ENCODE measurements at places on chromosomes 7 and 10.
A peak's percentile ranks its signal among the peaks of the same experiment; 100 is the strongest.

GRCh38 chr10:112045938-112046337, 137.6 kb downstream of the GPAM start:
- no peak for DNase-seq

GRCh38 chr7:78095549-78095948, 297.0 kb downstream of the PHTF2 start:
- DNase-seq, result no peak

- DNase-seq, result no peak
Measured at GRCh38 chr7:113267271-113267670, 148.9 kb upstream of the SMIM30 start.

- DNase-seq, result no peak
Measured at GRCh38 chr7:115754226-115754625, 276.3 kb downstream of the TFEC start.

GRCh38 chr10:91307489-91307888, 87.0 kb downstream of the PCGF5 start:
- DNase-seq, result no peak

- no peak for DNase-seq
Measured at GRCh38 chr10:125502276-125502675, 180.7 kb downstream of the TEX36 start.

DNA sequence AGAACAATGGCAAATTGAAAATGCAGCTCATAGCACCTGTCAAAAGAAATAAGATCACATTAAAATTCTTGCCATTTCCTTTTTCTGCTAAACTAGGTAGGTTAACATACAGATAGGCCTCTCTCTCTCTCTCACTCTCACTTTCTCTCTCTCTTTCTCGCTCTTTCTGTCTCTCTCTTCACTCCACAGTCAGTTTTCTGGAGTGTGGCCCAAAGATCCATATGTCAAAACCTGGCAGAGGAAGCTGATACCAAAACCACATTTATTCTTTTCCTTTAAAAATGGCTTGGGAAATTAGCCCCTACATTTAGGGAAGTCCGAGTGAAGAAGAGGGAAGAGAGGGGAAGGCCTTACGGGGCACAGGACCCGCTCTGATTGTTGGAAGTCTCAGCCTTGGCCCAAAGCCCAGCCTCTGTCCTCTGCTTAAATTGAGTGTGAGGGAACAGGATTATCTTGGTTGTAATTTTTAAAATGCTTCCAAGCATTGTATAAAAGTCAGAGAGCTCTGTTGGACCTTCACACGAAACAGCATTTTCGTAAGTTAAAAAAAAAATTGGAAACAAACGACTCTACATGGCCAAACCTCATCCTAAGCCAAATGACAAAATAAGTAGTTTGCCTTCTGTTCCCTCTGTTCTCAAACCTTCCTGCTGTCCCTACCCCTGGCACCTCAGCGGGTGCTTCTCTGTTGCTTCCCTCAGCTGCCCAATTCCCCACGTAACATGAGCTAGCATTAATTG, 83.2 kb downstream of the FRMD4A start:
- no peak for DNase-seq

DNA sequence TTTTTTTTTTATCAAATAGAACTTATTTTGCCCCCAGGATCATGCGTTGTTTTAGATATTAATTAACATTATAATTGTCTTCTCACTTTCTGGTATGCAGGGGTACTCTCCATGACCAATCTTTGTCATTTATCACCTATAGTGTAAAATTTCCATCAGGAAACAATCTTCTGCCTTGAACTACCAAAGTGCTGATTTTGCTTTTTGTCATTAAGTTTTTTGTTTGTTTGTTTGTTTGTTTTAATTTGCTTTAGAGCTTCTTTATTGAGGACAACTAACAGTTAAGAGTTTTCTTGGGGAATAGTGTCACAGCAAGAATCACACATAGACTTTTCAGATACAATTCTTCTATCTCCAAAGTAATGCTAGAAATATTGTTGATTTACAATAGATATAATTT, 171.2 kb upstream of the PRPS1L1 start:
- DNase-seq, result no peak

DNA sequence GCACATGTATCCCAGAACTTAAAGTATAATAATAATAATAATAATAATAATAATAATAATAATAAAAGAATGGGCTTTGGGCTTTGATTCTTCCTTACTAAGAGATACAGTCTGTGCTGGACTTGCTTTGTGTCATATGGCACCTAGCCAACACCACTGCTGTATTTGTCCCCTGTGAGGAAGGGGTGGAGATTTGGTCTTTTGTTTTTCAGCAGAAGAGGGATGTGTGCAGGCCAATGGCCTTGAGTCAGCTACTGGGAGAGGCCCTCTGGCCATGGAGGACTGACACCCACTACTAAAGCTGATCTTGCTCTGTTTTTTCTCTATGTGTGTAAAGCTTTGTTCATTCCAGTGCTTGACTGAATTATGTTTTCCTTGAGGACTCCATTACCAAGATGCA, 573.0 kb upstream of the PCDH15 start:
- DNase-seq, result no peak

DNA sequence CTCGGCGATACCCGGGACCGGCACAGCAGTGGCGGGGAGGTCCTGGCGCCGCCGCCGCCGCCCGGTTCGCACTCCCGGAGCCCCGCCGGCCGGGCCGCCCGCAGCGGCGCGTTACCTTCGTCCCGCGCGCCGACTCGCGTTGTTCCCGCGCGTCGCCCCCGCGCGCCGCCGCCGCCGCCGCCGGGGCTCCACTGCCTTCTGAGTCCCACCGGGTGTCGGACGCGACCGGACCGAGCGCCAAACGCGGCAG, at the start of gene EZH2:
TSS of gene EZH2 (minus strand) at position 243 of the 250 bp plus-strand sequence. CDS start 36,993 bp downstream, outside the sequence.
- DNase-seq, result no peak

DNA sequence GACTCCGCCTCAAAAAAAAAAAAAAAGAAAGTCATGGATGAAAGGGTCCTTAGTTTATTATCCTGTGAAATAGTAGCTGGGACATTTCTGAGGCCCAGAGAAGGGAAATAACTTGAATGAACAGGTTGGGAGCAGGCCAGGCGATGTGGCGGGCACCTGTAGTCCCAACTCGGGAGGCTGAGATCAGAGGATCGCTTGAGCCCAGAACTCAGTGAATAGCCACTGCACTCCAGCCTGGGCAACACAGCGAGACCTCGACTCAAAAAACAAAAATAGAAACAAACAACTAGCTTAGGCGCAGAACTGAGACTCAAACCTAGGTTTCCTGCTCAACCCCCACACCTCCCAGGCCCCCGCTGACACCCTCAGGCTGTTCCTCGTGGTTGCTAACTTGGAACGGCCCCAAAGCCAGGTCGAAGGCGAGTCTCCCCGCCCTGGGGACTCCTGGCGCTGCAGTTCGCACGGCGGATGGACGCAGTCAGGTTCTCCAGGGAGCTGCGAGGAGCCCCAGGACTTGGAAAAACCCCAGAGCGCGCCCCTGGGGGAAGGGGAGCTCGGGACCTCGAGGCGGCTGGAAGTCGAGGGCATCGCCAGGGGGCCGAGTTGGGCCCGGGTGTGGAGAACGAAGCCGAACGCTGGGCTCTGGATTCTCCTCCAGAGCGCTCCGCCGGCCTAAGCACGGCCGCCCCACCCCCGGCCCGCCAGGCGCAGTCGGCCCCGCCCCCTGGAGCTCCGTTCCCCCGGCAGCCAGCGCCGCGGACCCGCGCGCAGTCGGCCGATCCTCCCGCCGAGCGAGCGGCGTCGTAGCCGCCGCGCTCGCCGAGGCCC, at the start of gene STOX1:
TSS of gene STOX1 (plus strand) at position 768 of the 828 bp plus-strand sequence. CDS start 93 bp downstream, outside the sequence.
- DNase-seq, result peak; percentile 15

GRCh38 chr10:79438021-79438698, 7.3 kb downstream of the ZCCHC24 start:
- DNase-seq, result no peak

DNA sequence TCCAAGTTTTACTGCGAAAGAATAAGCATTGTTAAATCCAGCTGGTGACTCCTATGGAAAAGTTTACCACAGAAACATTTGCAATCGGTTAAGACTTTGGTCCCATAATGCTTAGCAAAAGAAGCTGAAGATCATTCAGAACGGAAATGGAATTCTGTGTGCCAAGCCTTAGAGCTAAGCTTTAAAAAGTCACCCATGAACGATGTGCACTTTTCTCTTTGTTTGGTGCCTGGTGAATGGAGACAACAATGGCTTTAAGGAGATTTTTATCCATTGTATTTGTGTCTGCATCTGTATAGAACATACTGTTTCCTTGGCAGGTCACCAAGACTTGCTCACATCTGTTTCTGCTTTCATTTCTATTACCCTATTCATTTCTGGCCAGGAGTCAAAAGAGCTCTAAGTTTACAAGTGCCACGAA, 26.3 kb upstream of the COL1A2 start:
- no peak for DNase-seq

DNA sequence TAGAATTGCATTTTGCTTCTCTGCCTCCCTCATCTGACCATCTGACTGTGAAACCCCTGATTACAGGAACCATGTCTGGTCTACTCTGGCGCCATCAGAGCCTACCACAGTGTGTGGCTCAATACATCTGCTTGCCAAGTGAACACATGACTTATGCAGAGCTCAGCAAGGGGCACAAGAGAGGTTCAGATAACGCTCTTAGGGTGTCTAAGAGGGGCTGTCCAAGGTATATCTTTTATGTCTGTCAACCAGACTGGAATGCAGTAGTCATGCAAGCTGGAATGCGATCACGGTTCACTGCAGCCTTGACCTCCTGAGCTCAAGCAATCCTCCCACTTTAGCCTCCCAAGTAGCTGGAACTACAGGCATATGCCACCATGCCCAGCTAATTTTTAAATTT, 10.3 kb upstream of the RRP12 start:
- no peak for DNase-seq

GRCh38 chr10:98012644-98013043, 17.8 kb downstream of the CRTAC1 start:
- DNase-seq, result no peak

GRCh38 chr7:39259391-39260003, 281.8 kb downstream of the POU6F2 start:
- DNase-seq, result no peak

DNA sequence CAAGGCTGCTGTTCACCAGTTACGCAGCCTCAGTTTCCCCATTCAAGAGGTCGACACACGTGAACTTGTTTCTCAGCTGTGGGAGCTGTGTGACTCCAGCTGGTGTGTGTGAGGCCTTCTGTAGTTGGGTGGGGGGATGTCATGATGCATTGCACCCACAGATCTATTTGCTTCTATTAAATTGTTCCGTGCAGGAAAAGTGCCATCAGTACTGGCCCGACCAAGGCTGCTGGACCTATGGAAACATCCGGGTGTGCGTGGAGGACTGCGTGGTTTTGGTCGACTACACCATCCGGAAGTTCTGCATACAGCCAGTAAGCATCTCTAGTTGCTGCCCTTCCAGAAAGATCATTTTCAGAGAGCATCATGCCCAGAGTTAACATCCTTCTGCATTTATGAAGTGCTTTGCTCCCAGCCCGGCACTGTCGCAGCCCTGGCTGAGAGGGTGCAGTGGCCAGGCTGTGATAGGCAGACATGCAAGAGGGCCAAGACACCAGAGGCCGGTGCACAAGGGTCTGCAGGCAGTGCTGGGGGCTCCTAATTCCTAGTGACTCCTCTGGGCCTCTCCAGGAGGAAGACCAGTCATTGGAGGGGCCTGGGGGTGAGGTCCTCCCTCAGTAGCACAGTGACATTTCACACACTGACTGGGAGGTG, 60.2 kb downstream of the MKI67 start:
- DNase-seq, result no peak

- DNase-seq, result no peak
Measured at GRCh38 chr10:52514481-52514880, 200.4 kb downstream of the DKK1 start.

DNA sequence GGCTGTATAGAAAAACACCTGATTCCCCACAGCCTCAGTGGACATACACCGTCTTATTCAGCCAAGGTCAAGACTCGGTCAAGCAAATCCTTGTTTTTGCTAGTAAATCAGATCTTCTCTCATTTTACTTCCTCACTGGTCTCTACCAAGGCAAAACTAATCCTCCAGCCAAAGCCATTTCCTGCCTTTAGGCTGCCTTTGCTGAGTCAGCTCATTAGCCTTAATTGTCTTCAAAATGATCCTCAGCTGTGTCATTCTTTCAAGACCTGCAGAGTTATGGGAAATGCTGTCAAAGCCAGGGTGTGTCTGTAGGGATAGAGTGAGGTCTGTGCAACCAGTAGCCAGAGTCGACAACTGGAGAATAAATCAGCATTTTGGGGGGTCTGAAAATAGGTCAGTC, 107.2 kb upstream of the FAM180A start:
- DNase-seq, result no peak

GRCh38 chr7:106865130-106866041, at the start of gene PIK3CG:
Gene PIK3CG (plus strand): TSS chr7:106865282. CDS start chr7:106867562, 2,280 bp downstream.
- DNase-seq, result no peak

Measured in gastrocnemius medialis (tissue), 4 donors.